Activated CD8-positive, alpha-beta memory T cell treated with anti-CD3 and anti-CD28 coated beads for 48 hours (primary cell): ENCODE measurements at places on chromosomes 12 and 14.

GRCh38 chr14:86039176-86039575 is 509.2 kb downstream of the FLRT2 start:
- no peak for DNase-seq

- DNase-seq, result no peak
Measured at GRCh38 chr14:93103392-93104080, 12.2 kb downstream of the ITPK1 start.

DNA sequence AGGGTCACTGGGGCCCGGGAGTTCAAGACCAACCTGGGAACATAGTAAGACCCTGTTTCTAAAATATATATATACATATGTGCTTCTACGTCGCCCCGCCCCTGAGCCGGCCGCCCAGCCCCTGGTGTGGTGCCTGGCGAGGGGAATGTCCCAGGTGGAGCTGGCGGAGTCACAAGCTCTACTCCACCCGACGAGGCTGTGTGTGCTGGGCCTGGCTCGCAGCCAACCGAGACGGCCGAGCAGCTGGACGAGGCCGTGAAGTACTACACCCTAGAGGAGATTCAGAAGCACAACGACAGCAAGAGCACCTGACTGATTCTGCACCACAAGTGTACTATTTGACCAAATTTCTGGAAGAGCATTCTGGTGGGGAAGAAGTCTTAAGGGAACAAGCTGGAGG is 22.1 kb upstream of the ITPK1 start:
- no peak for DNase-seq

DNA sequence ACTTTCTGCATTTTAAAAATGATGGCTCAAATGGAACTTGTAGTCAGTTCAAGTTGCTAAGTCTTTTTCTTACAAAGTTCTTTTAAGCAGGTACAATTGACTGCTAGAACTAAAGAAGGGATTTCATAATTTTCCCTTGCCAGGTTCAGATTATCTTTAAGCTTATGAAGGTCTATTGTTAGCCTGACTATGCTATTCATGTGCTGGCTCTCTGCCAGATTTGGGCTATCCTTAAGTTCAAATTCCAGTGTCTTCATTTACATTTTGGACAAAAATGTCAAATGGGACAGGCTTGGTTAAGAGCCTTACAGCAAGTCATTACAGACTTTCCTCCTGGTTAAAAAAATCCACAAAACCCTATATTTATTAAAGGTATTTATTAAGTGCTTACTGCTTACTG is 42.3 kb downstream of the INSM2 start:
- no peak for DNase-seq

DNA sequence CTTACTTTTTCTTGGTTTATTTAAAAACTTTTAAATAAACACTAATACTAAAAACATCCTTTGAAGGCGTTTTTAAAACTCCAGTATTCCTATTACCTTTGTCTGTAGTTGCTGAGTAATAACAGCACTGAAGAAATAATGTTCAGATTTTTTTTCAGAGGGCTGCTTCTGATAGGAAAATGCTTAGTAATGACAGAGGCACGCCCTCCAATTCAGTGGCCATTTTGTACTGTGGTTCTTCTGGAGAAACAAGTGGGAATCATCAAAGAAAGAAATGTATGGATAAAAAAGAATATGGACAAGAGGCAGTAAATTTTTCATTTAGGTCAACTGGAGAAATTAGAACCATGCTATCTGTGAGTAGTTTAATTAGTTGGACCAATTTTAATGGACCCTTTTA is 13.6 kb downstream of the VEZT start:
- DNase-seq, result no peak

DNA sequence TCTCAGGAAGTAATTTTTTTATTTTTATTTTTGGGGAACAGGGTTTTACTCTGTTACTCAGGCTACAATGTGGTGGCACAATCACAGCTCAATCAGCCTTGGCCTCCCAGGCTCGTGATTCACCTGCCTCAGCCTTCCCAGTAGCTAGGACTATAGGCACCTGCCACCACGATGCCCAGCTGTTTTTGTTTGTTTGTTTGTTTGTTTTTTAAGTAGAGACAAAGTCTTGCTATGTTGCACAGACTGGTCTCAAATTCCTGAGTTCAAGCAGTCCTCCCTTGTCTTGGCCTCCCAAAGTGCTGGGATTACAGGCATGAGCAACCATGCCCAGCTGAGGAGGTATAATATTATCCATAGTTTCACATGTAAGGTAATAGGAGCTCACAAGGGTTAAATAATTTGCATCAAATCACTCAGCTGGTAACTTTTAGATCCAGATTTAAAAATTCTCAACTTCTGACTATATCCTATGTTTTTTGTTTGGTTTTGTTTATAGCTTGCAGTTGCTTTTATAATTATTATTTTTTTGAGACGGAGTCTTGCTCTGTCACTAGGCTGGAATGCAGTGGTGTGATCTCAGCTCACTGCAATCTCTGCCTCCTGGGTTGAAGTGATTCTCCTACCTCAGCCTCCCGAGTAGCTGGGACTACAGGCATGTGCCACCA is 629.3 kb downstream of the DIO2 start:
- DNase-seq, result no peak

DNA sequence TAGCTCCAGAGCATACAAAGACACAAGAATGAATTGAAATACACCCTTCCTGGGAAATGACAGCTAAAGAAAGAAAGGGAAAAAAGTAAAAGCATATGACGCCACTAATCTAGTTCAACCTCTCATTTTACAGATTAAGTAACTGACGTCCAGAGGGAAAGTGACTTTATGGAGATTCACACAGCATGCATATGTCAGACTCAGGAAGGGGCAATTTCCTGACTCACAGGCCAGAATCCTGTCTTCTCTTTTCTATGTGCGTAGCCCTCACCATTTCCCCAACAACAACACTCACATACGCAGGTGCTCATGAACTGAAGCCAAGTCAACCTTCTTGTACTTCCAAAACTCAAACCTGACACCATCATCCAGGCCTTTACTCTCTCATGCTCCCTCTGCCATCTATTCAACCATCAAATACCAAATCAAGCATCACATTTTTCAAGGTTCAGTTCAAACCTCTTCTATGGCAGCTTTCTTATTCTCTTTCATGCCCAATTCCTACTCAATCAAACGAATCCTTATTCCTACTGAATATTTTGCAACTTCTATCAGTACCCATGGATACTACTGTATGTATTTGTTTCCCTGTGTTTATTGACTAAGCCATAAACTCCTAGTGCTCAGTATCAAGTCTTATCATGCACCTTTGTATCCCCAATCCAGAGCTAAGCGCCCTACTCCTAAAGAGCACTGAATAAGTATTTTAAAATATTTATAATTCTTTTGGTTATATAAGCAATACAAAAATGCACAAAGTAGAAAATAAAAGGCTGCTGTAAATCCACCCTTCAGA is 52.8 kb downstream of the STXBP6 start:
- no peak for DNase-seq

- no peak for DNase-seq
Measured at GRCh38 chr12:53174881-53175491, 5.5 kb upstream of the ZNF740 start.

GRCh38 chr14:68622856-68623255 is 170.0 kb downstream of the ZFP36L1 start:
- DNase-seq, result no peak

GRCh38 chr14:70976591-70976990 is 69.3 kb downstream of the PCNX1 start:
- no peak for DNase-seq

- no peak for DNase-seq
Measured at GRCh38 chr12:98595243-98595988, 1.9 kb downstream of the SLC25A3 start.

DNA sequence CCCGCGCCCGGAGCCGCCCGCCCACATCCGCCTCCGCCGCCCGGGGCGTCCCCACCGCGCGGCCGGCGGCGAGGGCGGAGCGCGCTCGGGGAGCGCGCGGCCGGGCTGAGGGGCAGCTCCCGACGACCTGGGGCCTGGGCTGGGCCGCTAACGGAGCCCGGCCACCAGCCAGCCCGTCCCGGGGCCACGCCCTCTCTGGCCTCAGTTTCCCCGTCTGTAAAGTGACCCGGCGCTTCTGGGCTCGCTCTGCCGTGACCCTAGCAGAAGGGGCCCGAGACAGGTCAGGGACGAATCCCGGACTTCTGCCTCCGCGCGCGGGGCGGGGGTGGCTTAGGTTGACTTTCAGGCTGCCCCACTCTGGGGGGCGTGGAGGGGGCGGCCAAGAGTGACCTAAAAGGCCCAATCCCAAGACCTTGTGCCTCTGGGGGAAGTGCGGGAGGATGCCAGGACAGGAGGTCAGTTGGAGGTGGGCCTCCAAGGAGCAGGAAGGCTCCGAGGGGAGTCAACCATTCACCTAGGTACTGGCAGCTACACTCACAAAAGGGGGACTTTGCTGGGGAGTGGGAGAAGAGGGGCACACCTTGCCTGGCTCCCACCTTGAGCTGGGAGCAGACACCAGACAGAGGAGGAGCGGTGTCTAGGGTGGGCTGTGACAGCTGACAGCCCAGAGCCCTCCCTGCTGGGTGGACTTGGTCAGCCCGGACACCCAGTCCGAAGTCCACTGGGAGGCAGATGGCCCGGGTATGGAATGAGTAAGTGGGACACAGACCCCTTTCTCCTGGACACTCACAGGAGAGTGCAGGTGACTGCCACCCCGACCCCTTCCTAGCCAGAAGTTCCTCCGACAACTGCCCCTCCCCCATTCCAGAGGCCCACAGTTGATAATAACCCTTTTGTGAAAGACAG is 486 bp upstream of the AKT1 start:
- DNase-seq, result no peak

DNA sequence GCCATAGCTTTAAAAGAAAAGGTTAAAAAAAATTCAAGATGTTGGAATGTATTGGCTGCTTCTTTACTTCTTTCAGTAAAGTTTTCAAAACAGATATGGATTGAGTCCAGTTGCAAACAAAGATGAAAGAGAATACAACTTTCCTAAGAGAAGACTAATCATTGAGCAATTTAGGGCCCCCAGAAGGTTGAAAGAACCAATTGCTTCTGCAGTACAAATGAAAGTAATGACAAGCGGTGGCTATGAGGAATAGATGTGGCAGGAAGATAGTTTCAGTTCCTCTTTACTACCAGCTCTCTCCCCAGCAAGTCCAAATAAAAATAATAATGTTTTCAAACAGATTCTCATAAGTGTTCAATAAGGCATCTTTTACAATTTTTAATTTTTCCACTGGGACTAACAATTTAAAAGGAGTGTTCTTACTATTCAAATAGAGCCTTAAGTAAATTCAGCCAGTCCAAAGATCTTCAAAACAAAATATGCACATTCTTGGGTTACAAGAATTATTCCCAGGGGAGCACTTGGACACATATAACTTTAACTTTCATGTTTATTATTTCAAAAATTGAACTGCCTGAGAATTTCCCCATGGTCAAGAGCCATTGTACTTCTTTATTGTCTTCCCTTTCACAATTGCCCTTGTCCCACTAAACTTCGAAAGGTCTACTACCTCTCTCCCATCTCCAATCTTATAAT is 62.3 kb upstream of the PPP1R12A start:
- no peak for DNase-seq

DNA sequence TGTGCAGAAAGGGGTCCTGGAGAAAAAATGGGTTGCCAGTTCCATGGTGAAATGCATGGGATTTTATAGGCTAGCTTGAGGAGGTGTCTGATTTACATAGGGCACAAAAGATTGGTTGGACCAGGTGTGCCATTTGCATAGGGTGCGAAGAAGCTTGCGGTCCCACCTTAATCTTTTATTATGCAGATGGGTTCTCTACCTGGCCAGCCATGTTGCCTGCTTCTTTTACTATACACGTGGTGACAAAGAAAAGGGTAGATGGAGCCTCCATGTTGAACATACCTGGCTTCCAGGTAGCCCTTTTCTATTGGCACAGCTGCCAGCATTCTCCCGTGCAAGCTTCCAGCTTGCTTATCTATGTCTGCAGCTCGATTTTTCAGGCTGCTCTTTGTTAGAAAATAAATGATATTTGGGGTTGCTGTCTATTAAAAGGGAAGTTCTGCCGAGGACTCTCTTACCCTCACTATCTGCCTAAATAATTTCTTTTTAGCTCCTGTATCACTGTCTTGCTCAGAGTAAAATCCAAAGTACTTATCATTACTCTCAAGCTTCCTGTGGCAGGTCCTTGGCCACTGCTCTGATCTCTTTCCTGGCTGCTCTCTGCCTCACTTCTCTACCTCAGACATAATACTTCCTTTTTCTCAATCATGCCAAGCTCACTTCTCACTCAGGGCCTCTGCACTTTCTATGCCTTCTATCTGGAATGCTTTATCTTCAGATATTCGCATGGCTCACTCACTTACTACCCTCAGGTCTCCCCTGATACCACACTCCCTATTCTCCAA is 216.0 kb upstream of the DAAM1 start:
- DNase-seq, result no peak

DNA sequence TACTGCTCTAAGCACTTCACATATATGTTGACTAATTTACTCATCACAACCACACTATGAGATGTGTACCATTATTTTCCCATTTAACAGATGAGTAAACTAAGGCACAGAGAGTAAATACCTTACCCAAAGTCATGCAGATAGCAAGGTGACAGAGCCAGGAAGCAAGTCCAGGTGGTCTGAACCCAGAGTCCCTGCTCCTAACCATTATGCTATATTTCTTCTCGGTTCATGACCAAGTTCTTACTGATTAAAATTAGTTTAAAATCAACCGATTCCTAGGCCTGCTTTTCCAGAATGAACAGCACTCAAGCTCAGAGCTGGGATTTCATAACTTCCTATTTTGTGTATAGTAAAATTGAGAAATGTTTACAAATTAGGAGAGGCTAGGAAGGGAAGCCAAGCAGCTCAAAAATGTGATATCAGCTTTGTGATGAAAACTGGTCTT is 85.5 kb upstream of the EGLN3 start:
- DNase-seq, result no peak

DNA sequence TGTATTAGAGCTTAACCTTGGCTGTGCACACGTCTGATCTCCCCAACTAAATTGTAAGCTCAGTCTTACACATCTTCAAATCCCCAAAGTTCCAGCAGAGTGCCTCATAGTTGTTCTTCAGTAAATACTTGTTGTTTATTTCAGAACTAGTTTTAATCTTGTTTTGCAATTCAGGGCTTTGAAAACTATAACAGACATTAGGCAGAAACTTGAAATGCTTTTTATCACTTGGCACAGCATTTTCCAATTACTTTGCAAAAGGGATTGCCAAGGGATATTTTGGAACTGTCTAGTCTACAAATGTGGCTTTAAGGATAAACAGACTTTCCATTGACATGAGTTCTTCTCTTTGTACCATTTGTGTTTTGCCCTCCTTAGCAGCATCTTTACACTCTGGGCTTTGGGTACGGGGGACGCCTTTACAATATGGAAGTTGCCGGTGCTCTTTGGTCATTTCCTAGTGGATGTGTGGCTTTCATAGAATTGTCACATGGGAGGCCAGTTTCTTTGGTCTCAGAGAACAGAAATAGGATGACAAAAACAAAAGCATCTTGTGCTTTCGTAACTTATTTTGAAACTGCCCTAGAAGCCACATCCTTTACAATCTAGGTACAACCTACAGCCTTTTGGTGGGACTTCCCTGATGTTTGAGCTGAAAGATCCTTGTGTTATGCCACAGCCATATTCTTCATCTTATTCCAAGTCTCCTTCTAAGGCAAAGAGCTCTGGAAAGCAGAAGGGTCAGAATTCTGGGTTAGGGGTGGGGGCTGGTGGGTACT is 96.9 kb downstream of the NPAS3 start:
- DNase-seq, result no peak

- no peak for DNase-seq
Measured at GRCh38 chr12:91099341-91099740, 12.0 kb downstream of the LUM start.

GRCh38 chr12:94458877-94459727 is 565 bp downstream of the CEP83 start:
- DNase-seq, result no peak

GRCh38 chr12:21223930-21224329 is 92.9 kb downstream of the SLCO1B1 start:
- no peak for DNase-seq
